Cerebellar nuclear complex (tissue), 1 donor: ENCODE measurements at places on chromosomes 4 and X.

DNA sequence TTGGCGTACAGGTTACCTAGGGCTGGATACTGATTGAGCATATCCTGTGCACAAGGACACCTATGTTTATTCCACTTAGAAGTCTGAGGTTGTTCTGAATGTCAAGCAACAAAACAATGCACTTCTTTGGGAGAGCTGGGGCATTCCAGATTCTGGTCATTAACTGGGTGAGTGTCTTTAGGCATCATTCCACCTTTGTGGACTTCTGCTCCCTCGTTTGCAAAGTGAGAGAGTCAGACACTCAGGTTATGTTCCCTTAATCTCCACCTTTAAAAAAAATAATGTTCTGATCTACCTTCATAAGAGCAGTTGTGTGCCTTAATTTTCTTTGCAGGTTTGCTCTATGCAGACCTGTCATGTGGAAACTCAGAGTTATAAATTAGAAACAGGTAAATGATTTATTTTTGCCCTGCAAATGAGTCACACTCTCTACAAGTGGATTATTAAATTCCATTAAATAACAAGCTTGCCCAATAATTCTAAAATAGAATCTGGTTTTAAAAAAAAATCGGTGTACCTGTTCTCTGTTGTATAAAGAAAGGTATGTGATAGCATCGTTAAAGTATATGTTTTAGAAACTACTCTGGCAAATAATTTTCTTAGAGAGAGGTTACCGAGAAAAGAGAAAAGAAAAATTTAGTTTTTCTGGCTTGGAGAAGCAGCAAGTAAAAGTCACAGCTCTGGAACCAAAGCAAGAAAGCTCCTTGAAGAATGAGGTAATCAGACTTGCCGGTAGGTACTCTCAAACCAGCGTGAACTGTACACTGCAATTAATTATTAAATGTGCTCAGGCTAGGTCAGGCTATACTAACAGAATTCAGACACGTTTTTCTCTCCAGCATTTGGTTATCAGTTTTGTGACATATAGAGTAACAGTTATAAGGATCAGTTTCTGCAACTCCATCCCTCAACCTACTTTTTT lies 93.2 kb downstream of the SORBS2 start:
- DNase-seq: no peak

GRCh38 chr4:27779827-27780226 lies 919.2 kb downstream of the STIM2 start:
- no peak for DNase-seq

DNA sequence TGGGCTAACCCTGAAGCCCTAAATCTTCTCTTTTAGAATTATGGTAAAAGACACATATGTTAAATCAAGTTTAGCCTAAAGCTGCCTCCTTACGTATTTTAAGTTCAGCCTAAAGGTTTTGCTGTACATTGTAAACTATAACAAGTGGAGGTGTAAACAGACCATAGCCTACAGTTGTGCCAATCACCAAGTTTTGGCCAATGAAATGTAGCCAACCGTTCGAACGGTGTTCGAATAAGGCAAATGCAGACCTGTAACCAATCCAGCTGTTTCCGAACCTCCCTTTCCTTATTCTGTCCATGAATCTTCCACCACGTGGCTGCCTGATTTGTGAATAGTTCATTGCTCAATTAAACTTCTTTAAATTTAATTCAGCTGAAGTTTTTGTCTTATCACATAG lies 52.1 kb upstream of the TBC1D9 start:
- no peak for DNase-seq

GRCh38 chr4:143410015-143410414 lies 73.3 kb downstream of the GAB1 start:
- DNase-seq: no peak

DNA sequence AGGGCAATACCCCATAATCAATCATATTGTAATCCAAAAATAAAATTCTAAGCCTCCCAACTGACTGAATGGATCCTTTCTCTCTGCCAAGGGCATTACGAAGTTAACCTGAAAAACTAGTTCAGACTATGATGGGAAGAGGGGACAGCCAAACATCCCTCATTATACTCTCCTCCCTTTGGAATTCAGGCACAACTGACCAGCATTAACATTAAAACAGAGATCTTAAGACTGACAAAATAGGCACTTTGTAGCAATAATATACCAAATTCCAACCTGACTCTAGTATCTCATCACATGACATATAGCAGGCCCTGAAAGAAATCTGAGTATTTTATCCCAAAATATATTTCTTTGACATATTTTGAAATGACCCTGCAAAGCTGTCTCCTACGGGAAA lies 55.0 kb upstream of the SPP1 start:
- no peak for DNase-seq

GRCh38 chrX:30865015-30865414 lies 24.0 kb downstream of the TAB3 start:
- DNase-seq: no peak

DNA sequence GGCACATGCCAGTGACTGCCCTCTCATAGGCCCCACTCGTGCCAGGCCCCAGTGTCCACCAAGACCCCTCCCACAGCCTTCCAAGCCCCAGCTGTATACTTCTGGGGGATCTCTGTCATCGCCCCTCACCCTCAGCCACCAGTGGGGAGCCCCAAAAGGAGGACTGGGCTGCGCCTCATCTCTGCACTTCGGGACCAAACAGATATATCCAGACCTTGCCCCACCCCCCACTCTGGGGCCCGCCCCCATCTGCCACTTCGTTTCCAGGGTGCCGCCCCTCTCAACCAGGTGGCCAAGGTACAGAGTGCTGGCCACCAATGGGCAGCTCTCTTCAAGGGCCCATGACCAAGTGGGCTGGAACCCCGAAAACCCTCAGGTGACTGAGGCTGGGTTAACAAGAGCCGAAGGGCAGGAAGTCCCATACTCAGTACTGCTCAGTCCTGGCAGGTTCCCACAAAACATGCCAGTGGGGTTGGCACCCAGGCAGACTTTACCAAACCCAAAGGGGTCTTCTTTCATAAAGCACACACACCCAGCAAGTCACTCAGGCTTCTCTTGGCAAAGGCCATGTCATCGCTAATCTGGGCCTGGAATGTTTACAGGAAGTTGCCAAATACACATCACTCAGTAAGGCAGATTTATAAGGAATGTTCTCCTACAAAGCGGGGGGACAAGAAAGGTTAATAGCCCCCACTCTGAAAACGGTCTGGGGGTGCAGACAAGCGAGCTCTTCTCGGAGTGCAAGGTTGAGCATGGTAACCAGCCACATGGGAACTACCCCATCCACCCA lies 4.4 kb downstream of the ZFYVE28 start:
- DNase-seq: no peak

- DNase-seq: peak; percentile 14
Measured at GRCh38 chr4:165207016-165207430, 338 bp upstream of the KLHL2 start.

DNA sequence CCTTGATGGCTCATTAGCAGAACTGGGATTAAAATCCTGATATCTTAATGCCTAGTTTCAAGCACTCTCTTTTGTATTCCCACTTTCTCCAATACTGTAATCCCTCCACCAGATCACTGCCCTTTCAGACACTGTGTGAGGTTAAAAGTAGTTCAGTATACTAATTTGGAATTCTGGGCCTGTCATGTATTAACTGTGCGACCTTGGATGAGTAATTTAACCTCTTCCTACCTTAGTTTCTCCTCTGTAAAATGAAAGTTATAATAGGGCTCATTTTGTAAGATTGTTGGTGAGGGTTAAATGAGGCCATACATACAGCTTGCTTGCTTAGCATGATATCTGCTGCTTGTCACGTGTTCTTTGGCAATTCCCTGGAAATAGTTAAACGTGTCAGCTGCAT lies 207.3 kb upstream of the HS3ST1 start:
- DNase-seq: no peak

GRCh38 chr4:173041482-173041881 lies 127.1 kb upstream of the GALNT7 start:
- DNase-seq: no peak

GRCh38 chr4:173502282-173502681 lies 27.7 kb downstream of the HAND2 start:
- no peak for DNase-seq

GRCh38 chr4:8700531-8700930 lies 108.0 kb downstream of the CPZ start:
- DNase-seq: no peak

GRCh38 chr4:16055471-16055870 lies 28.4 kb downstream of the PROM1 start:
- no peak for DNase-seq

- DNase-seq: no peak
Measured at GRCh38 chrX:53594354-53594753, 92.2 kb downstream of the HUWE1 start.

- no peak for DNase-seq
Measured at GRCh38 chr4:2482192-2482591, 13.3 kb downstream of the RNF4 start.

DNA sequence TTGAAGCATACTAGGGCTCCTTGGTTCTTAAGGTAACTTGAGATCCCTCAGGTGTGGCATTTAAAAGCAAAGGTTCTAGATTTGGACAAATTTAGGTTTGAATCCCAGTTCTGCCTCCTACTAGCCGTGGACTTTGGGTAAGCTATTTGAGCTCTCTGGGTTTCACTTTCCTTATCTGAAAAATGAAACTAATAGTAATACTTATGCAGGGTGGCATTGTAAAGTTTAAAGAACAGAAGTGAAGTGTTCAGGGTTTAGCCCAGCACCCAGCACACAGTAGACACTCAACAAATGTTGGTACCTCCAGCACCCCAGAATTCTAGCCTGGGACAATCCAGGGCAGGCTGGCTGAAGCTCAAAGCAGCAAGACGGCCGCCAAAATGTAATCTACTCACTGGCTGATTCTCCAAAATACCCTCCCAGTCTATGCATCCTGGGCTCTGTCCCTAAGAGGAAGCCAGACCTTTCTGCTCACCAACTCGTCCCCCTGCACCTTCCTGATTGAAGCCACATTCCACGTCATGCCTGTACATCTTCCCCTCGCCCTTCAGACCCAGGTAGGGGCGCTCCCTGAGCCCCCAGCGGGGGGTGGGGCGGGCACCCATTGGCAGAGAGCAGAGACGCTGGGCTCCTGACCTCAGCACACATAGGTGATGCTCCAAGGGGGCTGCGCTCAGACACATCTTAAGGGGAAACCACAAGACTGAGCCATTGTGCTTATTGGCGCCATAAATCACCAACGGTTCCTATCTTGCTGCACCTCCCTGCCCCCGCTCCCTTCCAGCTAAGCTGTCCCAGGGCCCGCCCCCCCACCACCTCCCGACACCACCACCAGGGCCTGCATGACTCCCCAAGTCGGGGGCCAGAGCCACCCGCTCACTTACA lies 160.6 kb downstream of the BCOR start:
- DNase-seq: no peak

GRCh38 chr4:2194496-2194895 lies 47.4 kb downstream of the HAUS3 start:
- no peak for DNase-seq

DNA sequence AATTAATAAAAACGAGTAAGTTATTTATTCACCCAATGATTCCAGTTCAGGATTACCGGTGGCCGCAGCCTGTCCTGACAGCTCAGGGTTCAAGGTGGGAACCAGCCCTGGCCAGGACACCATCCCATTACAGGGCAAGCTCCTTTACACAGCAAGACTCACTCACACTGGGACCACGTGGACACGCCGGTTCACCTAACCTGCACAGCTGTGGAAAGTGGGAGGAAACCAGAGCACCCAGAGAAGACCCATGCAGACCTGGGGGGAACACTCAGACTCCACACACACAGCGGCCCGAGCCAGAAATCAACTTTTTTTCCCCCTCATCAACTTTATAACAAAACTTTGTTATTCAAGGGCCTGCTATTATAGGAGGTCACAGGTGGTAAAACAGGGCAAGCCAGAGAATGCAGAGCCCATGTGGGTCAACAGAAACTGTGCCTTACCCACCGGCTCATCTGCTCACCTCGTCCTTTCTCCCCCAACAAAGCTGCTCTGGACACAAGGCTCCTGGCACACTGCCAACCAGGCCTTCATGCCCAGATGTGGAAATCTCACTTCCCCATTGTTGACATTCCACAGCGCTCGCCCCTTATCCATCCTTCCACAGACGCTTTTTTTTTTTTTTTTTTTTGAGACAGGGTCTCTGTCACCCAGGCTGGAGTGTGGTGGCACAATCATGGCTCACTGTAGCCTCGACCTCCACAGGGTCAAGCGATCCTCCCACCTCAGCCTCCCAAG lies 8.0 kb upstream of the ODAPH start:
- DNase-seq: no peak

- DNase-seq: no peak
Measured at GRCh38 chr4:8866828-8867623, 4.6 kb downstream of the HMX1 start.

GRCh38 chrX:27057883-27058282 lies 405.3 kb downstream of the PPP4R3C start:
- no peak for DNase-seq

DNA sequence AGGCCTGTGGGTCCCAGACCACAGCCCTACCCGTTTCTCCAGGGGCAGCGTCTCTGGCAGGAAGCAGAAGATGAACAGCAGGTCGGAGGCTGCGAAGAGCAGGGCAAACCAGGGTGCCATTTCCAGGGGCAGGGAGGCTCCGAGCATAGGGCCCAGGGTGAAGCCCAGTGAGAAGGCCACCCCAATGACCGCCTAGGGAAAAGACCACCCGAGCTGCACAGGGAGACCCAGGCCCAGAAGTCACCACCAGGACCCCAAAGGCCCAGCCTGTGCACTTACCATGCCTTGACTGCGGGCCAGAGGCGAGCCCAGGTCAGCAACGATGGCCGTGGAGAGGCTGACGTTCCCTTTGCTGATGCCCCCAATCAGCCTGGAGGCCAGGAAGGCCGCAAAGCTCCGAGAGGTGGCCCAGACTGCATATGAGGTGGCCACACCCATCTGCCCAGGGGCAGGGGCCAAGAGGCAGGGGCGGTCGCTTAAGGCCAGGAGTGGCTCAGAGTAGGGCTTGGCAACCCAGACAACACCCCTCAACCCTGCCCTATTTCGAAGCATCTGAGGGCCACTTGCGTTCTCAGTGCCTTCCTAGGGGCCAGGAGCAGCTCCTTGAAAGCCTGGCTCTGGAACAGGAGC lies 30.8 kb downstream of the NOP14 start:
- no peak for DNase-seq

DNA sequence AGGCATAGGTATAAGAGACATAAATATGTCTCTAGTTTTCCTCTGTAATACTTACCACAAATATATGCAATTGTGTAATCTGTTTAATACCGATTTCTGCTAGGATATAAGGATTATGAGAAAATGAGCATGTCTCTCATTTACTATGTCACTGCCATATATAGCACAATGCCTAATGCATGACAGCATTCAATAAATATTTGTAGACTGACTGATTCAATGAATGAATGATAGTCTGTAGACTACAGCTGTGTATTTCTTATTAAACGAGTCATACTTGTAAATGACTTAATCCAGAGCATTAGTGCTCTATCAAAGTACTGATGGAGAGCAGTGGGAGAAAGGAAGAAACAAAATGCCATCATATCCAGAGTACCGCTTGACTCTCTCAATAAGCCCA lies 175.6 kb downstream of the PPP3CA start:
- DNase-seq: no peak
